ENCODE measurements at places on chromosomes 6 and 20.

- DNase-seq: no peak
These were observed 233.8 kb downstream of the CLIC5 start for GRCh38 chr6:45781890-45782289.

DNA sequence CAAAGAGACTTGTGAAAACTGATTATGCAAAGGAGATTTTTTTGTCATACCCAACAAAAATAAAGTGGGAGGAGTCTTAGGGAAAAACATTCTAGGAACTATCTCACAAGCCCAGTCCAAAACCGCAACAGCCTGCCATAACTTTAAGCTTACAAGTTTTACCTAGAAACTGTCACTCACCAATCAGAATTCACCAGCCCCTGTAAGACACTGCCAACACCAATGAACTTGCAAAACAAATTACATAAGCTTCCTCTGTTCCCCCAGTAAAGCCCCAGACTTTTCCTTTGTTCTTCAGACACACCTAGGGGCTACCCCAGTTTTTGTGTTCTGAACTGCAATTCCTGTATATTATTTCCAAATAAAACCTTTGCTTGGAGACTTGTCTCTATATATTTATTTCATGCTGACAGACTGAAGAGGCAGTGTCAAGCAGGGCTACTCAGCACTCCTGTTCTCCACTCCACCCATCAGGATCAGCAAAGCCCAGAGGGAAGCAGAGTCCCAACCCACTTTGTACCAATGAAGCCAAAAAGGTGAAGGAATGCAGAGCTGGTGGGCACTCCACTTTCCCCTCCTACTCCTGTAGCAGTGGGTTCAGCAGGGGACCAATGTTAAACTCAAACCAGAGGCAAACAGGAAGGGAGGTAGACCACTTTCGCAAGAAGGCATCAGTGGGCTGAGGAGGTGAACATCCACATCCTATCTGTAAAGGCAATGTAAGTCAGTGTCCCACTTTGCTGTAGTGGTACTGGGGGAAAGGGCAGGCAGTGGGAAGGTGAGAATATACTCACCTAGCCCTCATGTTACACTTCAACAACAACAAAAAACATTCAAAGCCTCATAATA is 142.5 kb upstream of the RUNX2 start:
- no peak for DNase-seq

- DNase-seq: peak; percentile 50
These were observed 228.9 kb downstream of the HIVEP2 start for GRCh38 chr6:142716097-142716496.

- no peak for DNase-seq
These were observed 139.9 kb downstream of the HIVEP2 start for GRCh38 chr6:142805042-142805441.

DNA sequence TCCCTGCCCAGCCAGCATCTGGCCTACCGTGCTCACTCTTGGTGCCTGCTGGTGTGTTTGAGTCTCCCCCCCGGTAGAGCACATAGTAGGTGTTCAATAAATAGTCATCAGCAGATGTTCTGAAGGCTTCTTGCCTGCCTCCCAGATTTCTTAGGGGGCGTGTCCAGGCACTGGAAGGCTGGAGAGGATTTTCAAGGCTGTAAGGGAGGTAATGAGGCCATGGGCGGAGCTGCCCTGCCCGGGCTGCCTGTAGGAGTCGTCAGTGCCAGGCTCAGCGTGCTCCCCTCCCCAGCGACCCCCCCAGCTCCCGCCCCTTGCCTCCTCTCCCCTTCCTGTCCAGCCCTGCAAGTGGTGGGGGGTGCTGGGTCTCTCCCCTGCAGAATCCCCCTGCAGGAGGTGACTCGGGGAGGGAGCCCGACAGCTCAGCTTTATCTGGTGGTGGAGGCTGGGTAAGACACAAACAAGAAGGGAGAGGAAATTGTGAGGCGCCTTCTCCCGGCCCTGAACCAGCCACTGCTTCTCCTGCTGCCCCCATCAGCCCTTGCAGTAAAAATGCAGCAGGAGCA is 55.9 kb downstream of the BCAS4 start:
- no peak for DNase-seq

DNA sequence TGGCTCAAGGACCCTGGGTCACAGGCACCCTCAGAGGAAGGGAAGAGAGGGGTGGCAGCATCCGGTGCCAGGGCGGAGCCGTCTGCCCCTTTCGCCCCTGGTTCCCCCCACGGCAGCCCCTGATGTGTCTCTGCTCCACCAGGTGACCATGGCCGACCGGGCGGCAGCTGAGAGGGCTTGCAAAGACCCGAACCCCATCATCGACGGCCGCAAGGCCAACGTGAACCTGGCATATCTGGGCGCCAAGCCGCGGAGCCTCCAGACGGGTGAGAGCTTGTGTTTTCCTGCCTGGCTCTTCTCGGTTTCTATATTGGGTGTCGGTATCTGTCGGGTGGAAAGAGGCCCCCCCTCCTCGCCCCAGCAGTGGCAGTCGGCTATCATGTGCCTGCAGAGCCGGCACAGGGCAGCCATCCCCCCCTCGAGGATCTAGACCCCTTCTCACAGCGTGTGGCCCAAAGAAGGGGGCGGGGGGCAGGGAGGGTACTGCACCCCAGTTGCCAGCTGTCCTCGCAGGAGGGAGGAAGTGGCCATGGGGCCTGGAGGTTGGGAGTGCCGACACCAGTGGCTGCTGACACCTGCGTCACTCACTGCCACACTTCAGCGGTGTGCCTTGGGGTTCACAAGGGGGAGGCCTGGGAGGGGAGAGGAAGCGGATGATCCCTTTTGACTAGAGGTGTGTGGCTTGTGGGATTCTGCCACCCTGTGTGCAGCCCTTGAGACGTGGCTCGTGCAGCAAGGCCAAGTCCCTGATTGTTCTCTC is 1.5 kb downstream of the RBM38 start:
- no peak for DNase-seq

DNA sequence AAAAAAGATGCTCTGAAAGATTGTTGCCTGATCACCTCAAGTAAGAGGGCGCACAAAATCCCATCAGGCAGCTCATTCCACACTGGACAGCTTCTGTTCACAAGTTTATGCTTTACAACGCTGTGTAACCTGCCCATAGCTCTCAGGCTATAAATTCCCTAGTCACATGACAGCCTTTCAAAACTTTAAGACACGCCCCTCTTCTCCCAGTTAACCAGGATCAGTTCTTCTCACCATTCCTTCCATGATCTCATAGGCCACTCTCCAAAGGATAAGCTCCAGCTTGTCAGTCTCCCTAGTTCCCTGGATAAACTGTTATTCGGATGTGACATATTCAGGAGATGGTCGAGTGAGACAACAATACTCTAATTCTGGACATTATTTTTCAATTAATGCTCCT is 15.0 kb downstream of the ADNP start:
- DNase-seq: peak; percentile 50

GRCh38 chr6:48766349-48766748 is 655.4 kb upstream of the PTCHD4 start:
- DNase-seq: peak; percentile 93

- DNase-seq: peak; percentile 87
These were observed 72.1 kb downstream of the CBFA2T2 start for GRCh38 chr20:33561692-33562601.

DNA sequence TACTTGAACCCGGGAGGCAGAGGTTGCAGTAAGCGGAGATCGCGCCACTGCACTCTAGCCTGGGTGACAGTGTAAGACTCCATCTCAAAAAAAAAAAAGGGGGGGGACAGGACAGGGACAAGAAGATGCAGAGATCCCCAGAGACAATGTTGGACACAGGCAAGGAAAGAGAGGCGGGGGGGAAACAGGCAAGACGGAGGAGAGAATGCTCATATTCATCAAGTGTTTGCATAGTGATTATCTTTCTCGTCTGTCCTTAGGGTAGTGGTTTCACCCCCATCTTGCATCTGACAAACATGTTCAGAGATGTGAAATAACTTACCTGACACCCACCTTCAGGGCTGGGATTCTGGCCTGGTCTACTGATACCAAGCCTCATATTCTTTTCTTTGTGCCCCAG is 29.0 kb downstream of the CHMP4B start:
- no peak for DNase-seq

- DNase-seq: no peak
These were observed 119.9 kb upstream of the ASCC3 start for GRCh38 chr6:101001012-101001411.

DNA sequence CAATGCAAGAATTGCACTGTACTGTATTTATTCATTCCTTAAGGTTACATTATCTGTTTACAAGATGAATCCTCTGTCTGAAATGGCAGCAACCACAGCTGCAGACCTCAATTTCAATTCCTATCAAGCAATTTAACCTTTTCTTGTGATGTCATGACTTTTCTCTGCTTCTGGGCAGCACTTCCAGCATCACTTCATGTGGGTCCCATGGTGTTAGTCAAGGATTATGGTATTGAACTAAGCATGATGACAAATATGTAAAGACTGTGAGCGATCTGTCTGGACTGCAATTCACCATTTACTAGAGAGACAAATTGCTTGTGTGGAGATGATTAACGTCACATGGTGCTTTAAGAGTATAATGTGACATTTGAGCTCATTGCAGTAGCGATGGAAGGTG is 90.5 kb upstream of the CCN2 start:
- DNase-seq: no peak

DNA sequence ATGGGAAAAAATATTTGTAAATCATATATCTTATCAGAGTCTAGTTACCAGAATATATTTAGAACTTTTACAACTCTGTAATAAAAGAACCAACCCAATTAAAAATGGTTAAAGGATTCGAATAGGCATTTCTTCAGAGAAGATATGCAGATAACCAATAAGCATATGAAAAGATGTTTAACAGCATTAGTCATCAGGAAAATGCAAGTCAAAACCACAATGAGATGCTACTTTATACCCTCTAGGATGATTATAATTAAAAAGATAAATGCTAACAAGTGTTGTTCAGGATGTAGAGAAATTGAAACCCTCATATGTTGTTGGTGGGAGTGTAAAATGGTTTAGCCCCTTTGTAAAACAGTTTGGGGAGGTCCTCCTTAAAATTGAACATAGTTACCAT is 94.1 kb downstream of the LRRC1 start:
- DNase-seq: no peak

GRCh38 chr6:26223228-26223627 is 136.0 kb downstream of the HFE start:
- no peak for DNase-seq

- DNase-seq: peak; percentile 98
These were observed 23.2 kb upstream of the FAM50B start for GRCh38 chr6:3825851-3826581.

DNA sequence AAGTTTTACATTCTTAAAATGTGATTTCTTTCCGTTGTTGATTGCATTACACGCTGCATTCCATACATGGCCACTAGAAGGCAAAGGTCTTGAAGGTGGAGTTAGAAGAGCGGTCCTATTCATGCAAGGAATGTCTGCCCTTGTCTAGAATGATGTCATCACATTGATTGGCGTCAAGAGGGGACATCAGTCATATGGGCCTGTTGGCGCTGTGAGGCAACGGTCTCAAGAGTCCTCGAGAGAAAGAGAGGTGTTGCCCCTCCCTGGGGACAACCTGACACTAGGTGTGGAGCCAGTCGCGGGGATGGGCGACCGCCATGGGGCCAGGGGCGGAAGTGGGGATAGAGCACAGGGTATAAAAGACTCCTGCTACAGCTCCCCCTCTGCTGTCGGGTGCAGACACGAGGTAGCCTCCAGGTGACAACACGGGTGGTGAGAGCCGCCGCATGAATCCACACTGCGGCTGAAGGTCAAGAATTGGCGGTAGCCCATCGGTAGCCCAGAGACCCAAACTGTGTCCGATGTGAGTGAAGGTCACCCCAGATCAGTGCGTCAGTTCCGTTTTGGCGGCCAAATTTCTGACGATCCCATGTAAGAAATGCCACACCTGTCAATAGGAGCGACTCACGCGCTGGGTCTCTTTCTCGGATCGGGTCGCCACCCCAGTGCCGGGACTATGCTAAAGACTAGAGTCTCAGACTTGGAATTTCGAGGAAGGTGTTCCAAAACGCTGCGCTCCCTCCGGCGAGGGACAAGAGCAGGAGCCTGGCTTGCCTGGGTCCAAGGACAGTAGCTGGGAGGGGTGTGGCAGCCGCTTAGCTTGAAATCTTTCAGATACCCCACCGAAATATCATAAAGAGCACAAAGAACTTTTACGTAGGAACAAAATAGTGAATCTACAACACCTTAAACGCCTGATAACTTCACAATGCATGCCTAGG is 93.2 kb upstream of the ZNF184 start:
- no peak for DNase-seq

DNA sequence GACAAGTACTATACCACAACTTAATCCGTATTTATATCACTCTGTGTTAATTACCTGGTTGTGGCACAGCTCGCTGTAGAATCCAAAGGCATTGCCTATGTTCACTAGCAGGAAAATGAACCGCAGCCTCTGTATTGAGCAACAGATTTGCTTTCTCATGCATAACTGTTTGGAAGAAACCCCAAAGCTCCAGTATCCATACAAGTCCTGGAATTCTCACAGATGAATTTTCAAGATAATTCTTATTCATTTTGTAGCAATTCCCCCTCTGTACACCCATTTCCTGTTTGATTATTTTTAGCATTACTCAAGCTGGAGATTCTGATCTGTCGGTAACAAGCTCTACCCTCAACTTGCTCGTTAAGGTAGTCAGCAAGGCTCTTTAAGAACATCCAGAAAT is 63.5 kb downstream of the STMND1 start:
- no peak for DNase-seq

DNA sequence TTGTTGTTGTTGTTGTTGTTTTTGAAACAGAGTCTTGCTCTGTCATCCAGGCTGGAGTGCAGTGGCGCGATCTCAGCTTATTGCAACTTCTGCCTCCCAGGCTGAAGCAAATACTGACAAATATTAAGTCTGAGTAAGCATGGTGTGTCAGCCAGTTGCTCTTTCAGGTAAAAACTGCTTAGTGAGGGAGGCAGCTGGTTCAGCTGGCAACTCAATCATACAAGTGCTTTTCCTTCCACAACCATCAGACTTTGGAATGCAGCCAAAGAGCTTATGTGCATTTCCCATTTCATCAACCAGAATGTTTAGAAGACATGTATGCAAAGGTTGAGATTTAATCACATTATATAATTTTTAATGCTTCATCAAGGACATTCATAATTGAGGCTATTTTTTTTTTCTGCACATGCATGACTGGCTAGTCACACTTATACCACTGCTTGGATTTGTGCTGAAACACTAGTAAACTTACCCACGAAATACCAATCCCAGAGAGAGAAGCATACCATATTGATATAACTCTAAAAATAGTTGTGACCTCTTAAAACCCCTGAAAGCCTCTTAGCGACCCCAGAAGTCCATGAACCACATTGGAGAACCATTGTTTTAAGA is 56.0 kb downstream of the CLIC5 start:
- peak; percentile 89 for DNase-seq

- DNase-seq: no peak
These were observed 242.3 kb upstream of the RNF217 start for GRCh38 chr6:124719913-124720312.

GRCh38 chr20:15597306-15597705 is 975.9 kb downstream of the KIF16B start:
- no peak for DNase-seq

GRCh38 chr20:49478754-49479689 is 3.4 kb downstream of the KCNB1 start:
- no peak for DNase-seq

- peak; percentile 54 for DNase-seq
These were observed 2.0 kb downstream of the ACSS1 start for GRCh38 chr20:25055711-25056495.

Data from renal cortical epithelial cell (primary cell).